ENCODE measurements at places on chromosomes 7 and 10.

DNA sequence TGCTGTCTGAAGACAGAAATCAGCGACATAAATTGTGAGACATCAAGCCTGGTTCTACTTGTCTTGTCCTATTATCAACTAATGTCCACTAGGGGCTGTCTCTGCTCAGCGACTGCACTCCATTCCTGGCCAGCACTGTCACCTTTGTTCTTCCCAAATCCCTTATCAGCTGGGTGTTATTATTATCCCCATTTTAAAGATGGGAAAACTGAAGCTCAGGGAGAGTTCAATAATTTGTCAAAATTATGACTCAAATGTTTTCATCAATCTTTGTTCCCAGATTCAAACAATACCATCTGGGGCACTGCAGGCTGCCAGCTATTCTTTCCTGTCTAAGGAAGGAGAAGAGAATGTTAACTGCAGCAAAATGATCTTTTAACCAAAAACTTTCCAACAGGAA, 431.6 kb upstream of the NFE2L3 start:
- no peak for DNase-seq

- DNase-seq: no peak
These were observed 141.2 kb downstream of the LHPP start for GRCh38 chr10:124602646-124603365.

- DNase-seq: no peak
These were observed 5.2 kb downstream of the NAMPT start for GRCh38 chr7:106279425-106280197.

GRCh38 chr10:122132331-122132755, 138.8 kb upstream of the BTBD16 start:
- DNase-seq: no peak

DNA sequence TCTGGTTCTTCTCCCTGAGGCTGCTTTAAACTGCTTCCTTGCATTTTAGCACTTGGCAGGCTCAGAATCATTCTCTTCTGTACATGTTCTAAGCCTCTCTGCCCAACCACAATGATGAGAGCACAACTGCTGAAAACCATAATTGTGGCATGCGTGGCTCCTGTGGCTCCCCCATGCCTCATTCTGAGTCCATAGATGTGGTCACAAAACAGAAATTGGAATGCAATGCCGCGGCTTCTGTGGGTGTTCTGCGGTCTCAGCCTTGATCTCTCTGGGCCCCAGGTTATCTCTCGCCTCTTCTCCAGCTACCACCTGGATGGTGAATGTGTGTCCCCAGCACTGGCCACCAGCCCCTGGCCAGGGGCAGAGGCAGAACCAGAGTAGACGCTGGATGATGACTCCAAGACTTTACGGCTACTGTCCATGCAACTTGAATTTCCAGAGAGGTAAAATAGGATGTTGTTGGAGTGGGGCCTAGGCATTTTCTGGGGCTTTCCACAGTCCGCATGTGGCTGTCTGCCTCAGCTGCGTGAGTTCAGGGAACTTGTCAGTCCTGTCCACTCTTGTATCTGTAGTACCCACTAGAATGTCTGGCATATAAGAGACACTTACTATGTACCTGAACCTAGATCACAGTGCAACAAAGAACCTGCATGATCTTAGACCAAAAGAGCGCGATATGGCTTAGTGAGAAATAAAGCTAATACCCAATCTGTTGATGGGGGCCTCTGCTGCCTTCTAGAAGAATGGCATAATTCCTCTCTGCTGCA, 52.4 kb upstream of the ADRB1 start:
- DNase-seq: no peak

GRCh38 chr7:141715018-141715417, 6.9 kb downstream of the WEE2 start:
- DNase-seq: no peak

Data from central memory CD4-positive, alpha-beta T cell (primary cell).